ENCODE measurements at places on chromosomes 5 and 9.
A peak's percentile ranks its signal among the peaks of the same experiment; 100 is the strongest.

- DNase-seq: no peak
These were observed 86.8 kb downstream of the MAPKAP1 start for GRCh38 chr9:125620216-125620615.

GRCh38 chr5:6410421-6410820 is 32.1 kb upstream of the MED10 start:
- no peak for DNase-seq

GRCh38 chr9:108550106-108550505 is 305.7 kb downstream of the ACTL7B start:
- no peak for DNase-seq

- no peak for DNase-seq
These were observed 9.0 kb upstream of the SETD9 start for GRCh38 chr5:56900395-56900794.

GRCh38 chr5:173622183-173623047 is 6.0 kb upstream of the BOD1 start:
- DNase-seq: no peak

DNA sequence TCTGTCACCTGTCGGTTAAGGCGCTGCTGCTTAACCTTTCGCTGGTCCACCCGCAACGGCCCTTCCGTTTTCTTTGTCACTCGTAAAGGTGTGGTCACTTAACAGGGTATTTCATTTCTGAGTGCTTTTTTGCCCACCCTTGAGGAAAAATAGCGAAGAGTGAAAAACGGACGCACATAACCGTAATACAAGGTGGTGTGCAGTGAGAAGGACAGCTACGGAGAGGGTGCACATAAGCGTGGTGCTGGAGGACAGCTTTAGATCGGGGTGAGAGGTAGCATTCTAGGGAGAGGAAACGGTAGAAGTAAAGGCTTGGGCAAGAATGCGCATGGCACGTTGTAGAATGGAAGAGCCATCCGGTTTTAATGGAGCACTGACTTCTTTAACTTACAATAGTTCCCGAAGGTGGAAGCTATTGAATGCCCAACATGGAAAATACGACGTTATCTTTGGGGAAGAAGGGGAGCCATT is 761 bp downstream of the CCT5 start:
- DNase-seq: no peak

DNA sequence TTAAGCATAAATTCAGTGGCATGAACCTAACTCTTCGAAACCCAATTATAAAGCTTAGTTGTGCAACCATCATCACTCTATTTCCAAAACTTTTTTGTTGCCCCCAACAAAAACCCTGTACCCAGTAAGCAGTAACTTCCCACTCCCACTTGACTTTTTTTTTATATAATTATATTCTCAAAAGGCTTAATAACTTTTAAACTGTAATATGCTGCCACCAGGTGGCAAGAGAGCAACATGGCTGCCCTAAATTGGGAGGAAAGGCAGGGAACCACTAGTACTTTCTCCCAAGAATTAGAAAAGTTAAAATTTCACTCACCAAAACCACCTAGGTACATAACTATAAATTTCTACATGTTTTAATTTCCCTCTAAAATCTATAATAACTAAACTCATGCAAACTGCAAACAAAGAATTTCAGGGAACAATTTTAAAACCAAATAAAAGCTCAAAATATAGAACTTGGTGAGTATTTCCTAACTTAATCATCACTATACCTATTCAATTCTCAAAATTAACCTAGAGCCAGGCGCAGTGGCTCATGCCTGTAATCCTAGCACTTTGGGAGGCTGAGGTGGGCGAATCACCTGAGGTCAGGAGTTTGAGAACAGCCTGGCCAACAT is 50.2 kb upstream of the RNF38 start:
- DNase-seq: peak; percentile 57

DNA sequence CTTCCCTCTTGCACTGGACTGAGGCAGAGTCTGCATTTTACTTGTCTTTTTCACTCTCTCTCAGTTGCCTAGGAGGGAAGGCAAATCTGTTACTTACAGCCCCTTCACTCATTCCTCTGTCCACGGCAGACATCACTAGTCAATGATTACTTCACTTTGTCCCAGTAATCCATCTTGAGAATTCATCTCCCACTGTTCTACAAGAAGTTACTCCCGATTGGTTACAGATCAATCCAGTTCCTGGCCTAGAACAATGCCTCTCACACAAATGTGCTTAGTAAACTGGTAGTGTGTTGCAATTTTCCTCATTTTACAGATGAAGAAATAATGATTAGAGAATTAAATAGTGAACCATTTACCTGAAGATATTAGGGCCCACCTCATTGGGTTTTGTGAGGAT is 49.7 kb upstream of the SPATA31D4 start:
- DNase-seq: no peak

DNA sequence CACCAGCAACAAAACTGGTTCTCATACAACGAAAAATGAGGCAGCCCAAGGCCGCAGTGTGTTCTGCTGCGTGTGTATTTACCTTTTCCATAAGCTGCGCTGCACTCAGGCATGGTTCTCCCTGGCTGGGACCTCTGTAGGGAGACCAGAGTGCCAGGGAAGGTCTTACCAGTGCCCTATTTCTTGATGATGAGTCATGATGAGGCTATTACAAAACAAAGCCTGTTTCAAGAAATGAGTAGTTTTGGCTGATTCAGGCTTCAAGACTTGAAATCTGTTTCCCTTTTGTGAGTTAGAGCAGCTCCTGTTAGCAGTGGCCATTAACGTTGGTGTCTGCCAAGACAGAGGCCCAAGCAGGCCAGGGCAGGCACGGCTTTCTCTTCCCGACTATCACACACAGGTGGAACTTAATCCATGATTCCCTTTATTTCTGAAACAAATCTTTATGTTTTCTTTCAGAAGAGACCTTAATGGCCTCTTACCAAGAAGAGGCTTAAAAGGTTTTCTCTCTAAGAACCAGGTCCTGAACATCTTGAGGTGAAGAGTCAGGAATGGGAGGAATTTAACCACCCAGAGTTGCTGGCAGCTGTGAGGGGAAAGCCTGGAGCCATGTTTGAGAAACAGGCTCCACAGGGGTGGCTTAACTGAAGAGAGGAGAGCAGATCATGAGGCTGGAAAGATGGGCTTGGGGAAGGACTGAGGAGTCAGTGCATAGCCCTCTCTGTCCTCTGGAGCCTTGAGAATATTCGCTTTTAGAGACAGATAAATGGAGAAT is 41.4 kb upstream of the TIFAB start:
- DNase-seq: no peak
